ENCODE measurements at places on chromosomes 5 and 9.

DNA sequence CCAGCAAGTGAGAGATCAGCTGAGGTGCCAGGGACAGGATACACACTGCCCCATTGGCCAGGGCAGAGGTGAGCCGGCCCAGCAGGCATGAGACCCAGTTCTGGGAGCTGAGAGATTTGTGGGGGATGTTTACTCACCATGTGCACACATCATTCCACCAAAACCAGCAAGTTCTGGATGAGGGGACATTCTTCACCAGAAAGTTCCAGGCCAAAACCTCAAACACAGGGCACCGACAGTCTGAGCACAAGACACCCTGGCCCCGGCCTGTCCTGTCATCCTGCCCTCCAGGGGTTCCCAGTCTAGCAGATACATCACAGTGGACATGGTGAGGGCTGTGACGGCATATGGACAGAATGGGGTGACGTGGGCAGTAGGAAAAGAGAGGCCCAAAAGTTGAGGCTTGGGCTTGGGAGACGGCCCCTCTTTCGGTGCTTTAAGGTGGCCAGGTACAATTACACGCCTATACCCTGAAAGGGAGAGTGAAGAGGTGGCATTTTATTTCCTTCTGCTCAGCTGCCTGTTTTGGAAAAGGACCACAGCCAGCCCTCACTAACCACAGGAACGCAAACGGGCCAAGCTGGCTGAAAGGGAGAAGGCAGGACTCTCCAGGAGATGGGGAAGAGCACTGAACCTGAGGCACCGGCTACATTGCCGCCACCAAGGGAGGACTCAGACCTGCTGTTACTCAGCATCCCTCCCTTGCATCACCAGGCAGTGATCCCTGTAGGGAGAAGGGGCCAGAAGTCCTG lies 64.0 kb downstream of the SHB start:
- no peak for DNase-seq

- DNase-seq = no peak
Observed at GRCh38 chr9:30584559-30584958, 1799.9 kb upstream of the ACO1 start.

GRCh38 chr9:125812403-125812802 lies 65.2 kb downstream of the PBX3 start:
- no peak for DNase-seq

DNA sequence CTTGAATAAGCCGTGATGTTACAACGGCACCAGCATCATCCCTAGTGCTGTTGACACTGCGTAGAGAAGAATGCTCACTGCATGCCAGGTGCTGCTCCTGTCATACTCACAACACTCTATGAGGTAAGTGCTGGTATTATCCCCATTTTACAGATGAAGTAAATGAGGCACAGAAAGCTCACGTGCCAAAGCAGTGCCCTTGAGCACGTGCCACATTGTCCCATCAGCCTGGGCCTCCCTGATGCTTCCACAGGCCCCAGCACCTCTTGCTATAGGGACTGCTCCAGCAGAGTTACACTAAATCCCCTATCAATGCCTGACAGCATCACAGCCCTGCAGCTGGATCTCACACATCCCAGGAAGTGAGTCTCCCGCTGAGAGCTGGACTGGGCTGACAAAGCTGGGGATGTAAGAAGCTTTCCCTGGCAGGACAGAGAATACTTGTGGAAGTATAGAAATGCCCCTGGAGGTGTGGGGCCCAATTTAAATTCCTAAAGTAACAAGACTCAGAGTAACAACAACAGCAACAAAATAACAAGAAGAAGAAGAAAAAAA lies 216.1 kb downstream of the FSTL4 start:
- DNase-seq = no peak

GRCh38 chr9:6843742-6844141 lies 86.0 kb downstream of the KDM4C start:
- DNase-seq = no peak

- DNase-seq = no peak
Observed at GRCh38 chr9:93098236-93098946, 2.4 kb downstream of the CARD19 start.

DNA sequence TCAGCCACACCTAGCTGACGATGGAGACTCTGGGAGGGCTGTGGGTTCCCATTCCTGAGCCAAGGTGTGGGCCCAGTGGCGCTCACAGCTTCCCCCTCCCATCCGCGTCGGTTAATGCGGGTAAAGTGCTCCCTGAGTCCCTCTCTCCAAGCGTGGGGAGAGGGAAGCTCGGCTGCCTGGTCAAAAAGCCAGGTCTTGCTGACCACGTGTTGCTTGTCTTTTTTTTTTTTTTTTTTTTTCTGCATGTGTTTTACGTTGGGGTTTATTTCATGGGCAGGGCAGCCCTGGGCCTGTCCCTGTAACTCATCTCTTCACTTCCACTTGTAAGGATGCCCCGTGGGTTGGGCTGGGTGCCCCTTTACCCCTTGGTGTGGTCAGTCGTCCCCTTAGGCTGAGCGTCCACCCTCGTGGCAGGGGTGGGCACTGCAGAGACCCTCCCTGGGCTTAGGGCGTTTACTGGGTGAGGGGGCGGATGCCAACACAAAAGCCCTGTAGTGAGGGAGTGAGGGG lies 11.9 kb downstream of the NKD2 start:
- no peak for DNase-seq

- DNase-seq = no peak
Observed at GRCh38 chr9:28502189-28502588, 928.9 kb upstream of the C9orf72 start.

DNA sequence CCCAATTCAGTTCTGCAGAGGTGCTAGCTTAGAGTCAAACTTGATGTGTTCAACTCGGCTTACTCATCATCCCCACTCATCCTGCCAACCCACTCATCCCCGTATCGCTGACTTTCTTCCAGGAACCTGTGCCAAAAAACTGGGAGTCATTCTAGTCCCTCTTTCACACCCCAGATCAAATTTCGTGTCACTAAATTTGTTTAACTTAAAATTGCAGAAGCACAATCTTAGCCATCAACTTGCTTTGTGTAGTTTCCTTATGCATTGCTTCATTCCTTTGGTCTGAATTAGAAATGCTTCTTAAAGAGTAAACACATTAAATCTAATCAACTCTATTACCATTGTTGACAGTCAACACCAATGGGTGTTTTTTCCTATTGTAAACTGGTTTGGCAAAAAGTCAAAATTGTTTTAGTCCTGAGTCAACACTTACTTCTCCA lies 162.4 kb downstream of the TTC39B start:
- no peak for DNase-seq

DNA sequence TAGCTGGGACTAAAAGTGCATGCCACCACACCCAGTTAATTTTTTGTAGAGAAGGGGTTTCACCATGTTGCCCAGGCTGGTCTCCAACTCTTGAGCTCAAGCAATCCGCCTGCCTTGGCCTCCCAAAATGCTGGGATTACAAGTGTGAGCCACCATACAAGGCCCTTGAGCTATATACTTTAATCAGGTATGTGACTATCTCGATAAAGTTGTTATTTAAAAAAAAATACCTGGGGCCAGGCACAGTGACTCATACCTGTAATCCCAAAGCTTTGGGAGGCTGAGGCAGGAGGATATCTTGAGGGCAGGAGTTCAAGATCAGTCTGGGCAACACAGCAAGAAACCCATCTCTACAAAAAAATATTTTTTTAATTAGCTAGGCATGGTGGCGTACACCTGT lies 19.2 kb downstream of the RNF145 start:
- no peak for DNase-seq

DNA sequence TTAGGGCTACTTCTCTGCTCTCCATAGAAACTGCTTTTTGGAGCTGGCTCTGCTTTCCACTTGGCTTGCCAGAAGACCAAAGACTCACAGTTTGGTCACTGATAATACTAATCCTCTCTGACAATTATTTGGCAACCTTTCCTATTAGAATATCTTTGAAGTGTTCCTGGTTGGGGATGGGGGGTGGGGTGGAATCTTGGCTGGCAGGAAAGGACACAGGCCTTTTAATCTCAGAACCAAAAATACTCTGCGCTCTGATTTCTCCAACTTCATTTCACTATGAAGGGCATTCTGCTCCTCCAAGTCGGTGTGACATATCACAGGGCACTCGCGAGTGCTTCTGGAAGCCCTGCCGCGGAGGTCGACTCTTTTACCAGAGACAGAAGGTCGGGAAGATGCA lies 1329.0 kb upstream of the WWC1 start:
- no peak for DNase-seq

GRCh38 chr9:20636888-20637440 lies 14.7 kb upstream of the MLLT3 start:
- no peak for DNase-seq

GRCh38 chr5:14574891-14575508 lies 6.6 kb upstream of the OTULINL start:
- DNase-seq = no peak

Measured in NCI-H2081 treated with DMSO at 0.1 percent for 48 hours (cell line).